Daoy (cell line): ENCODE measurements at places on chromosomes 2 and 18. TPM values are rescaled to one million over a fixed set of nuclear protein-coding genes. Genes with fewer than 3 reads are reported as not detected.

PLCL1 gene
- total RNA-seq = 0.11 TPM in 1 of 2 replicates, not detected in the other

LIMS4 gene
- 0.24 and 0.29 TPM in 2 replicates for total RNA-seq

- peak; percentile 67 for DNase-seq
These were observed 29.6 kb downstream of the TCF7L1 start for GRCh38 chr2:85162746-85163301.

DNA sequence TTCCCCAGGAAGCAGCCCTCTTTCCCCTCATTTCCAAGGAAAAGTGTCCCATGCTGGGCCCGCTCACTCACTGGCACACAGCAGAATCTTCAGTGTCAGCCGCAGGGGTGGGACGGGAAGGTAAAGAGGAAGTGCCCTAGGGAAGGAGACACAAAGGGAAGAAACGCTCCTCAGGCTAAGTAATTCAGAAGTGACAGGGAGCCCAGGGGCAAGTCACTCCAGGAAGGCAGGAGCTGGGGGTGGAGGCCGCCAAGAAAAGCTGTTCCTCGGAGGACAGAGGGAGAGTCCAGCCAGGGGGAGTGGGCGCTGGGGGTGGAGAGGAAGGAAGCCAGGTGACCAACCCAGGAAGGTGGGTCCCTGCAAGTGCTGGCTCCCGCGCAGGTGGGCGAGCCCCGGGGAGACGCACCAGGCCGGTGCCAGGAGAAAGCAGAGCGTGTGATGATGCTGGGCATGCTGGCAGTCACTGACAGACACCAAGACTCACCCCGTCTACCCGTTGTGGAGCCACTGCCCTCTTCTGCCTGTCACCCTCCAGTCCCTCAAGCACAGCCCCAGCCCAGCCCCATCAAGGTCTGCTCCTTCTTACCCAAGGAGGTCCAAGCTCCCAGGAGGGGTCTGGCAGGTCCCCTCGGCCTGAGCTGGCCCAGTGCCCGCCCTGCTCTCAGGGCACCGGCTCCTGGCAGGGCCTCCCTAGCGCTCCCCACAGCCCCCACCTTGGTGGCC, 21.7 kb downstream of the HDAC4 start:
- DNase-seq = no peak

DNA sequence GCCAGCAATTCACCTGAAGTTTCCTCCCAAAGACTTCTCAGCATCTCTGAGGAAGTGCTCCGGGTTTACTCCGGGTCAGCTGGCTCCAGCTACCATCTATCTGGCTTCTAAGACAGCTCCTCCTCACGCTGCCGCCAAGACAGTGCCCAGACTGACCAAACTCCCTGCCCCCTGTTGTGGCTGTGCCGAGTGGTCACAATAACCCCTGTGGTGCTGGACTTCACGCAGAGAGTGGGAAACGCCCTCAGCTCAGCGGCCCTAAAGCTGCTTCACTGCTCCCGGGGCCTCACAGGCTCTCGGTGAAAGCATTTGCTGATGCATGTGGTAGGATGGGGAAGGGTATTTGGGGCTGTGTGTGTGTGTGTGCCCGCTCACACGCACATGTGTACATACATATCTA, 154.8 kb upstream of the ZNF236 start:
- no peak for DNase-seq
